ENCODE measurements at places on chromosomes 6 and 20. TPM values are rescaled to one million over a fixed set of nuclear protein-coding genes. Genes with fewer than 3 reads are reported as not detected.

The EEF1E1 gene
- total RNA-seq: 11.6 TPM

The MEI4 gene
- 0.17 TPM for total RNA-seq

The TMEM239 gene
- total RNA-seq: not detected

The NKX2-2 gene
- not detected for total RNA-seq

The GGTLC1 gene
- total RNA-seq: 0.40 TPM

The SEMG1 gene
- total RNA-seq: 1.1 TPM

The NUDT3 gene
- 30.7 TPM for total RNA-seq

The MLN gene
- total RNA-seq: not detected
